ENCODE measurements at places on chromosomes 11 and 22.

- DNase-seq, result no peak
Measured at GRCh38 chr11:1546077-1546535, 26.0 kb downstream of the DUSP8 start.

- no peak for DNase-seq
Measured at GRCh38 chr11:62905296-62905695, 15.9 kb downstream of the CHRM1 start.

DNA sequence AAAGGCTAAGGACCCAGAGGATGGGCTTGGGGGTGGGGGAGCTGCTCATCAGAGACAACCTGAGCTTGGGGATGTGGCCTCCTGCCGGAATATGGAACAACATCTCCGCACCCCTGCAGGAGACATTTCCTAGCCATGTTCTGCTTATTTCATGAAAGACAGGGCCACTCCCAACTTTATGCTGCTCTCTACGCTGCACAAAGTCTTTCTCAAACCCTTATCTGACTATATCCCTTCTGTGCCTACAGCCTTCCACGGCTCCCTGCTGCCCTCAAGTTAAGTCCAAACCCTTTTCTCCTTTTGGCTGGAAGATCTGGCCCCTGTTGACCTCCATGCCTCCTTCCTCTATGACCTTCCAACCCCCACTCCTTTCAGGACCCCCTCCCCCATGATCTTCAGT lies 562.0 kb downstream of the MN1 start:
- DNase-seq, result no peak

GRCh38 chr11:127875131-127875530 lies 712.2 kb downstream of the ETS1 start:
- no peak for DNase-seq

DNA sequence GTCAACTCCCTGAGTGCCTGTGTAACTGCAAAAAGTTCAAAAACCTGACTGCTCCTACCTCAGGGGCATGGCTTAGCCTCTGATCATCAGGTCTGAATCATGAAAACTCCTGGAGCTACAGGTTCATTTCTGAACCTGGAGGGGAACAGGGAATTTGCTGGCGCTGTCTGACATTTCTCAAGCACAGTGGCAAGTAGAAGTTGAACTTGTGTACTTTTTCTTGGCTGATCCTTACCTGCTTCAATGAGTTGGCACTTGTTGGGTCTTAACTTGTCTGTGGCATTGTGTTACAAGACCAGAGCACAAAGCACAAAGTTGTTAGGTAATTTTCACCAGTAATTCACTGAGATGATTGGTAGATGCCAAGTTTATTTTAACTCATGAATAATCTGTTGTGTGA lies 3.3 kb downstream of the TMEM109 start:
- DNase-seq, result no peak

DNA sequence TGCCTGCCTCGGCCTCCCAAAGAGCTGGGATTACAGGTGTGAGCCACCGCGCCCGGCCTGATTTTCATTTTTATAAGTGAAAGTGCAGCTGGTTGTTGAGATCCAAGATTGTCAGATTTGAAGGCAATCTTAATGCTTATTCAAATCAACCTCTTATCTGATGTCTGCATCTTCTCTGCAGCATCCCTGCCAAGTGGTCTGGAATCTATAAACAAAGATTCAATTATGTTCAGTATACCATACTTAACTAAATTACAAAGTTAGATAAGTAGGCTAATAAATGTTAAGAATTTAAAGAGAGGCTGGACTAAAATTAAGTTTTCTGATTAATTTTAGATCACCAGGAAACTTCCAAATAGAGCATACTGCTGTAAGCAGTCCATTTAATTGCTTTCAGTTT lies 53.8 kb downstream of the POLD3 start:
- no peak for DNase-seq

GRCh38 chr11:65865550-65866172 lies 5.4 kb downstream of the MUS81 start:
- DNase-seq, result no peak

DNA sequence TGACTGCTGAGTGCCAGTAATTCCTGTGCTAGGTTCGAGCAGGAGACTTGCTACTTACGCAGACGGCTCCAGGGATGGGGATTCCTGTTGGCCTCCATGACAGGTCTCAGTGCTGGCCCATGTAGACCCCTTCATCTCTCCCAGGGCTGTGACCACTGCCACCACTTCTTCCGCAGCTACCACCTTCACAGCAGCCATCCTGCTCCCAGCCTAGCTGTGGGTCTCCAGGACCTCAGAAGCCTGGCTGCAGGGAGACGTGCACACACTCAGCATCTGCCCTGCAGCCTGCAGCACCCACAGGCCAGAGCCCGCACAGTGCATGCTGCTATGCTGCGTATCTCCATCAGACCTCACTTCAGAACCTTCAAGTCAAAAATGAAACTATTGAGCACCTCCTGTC lies 1503.9 kb downstream of the BRD1 start:
- DNase-seq, result no peak

GRCh38 chr11:26127336-26127735 lies 204.6 kb upstream of the ANO3 start:
- DNase-seq, result no peak

GRCh38 chr11:64864135-64864472 lies 14.3 kb downstream of the EHD1 start:
- DNase-seq, result no peak

DNA sequence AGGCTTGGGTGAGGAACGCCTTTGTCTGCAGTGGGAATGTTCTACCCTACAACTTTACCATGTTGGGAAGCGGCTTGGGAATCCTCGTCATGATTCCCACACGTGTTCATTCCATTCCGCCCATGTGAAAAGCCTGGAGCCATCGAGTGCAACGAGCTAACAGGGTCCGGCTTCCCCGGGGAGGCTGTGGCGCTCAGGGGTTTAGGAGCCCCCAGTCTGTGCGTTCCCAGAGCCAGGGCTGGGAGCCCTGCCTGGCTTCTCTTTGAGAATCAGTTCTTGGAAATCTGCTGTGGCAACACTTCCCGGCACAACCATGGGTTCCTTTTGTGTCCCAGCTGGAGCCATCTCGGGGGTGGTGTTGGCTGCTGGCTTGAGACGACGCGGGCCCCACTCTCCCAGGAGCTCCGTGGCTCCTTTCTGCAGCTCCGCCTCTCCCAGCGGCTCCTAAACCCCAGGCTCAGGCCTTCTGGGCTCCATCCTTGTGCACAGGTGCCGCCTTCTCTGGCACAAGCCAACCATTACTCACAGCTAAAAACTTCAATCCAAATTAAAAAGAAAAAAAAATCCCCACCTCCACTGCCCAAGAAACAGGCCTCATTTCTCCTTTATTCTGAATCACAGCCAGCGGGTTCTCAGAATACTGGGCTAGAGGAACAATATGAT lies 18.7 kb upstream of the PPFIA1 start:
- no peak for DNase-seq

DNA sequence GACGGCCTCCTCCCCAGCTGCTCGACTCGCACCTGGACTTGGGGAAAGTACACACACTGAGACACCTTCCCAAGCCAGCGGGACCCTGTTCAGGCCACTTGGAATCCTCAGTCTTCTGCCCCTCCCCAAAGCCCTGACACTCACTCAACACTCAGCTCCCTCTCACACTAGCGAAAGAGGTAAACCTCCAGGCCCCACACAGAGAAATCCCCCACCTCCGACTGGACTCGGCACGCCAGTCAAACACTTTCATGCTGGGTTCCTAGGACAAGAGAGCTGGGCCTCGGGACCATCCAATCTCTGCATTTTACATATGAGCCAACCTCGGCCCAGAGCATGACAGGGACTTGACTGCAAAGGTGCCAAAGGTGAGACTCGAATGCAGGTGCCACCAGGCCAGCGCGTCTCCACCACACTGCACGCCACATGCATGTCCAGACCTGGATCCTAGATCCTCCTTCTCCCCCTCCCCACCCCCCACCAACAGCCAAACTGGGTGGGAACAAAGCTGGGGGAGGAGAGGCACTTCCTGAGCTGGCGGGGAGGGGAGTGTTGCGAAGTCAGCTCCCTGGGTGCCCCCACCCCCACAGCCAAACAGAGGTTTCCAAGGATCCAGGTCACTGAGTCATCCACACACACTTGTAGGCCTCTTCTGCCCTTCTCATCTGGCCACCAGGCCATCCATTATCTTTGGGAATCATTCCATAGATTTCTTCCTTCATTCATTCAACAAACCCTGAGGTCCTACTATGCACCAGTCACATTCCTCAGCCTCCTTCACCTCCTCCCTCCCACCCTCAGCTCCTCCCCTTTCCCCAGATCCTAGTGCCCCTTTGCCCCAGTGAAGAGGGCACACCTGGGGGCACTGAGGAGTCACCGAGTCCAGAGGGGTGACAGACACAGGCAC lies 10.7 kb upstream of the CD5 start:
- DNase-seq, result peak; percentile 56

- peak; percentile 4 for DNase-seq
Measured at GRCh38 chr11:130478881-130479280, 30.4 kb downstream of the ADAMTS15 start.

- DNase-seq, result peak; percentile 82
Measured at GRCh38 chr22:24437741-24438328, 10.4 kb downstream of the ADORA2A start.

- DNase-seq, result no peak
Measured at GRCh38 chr11:62713343-62713742, 5.9 kb downstream of the GNG3 start.

DNA sequence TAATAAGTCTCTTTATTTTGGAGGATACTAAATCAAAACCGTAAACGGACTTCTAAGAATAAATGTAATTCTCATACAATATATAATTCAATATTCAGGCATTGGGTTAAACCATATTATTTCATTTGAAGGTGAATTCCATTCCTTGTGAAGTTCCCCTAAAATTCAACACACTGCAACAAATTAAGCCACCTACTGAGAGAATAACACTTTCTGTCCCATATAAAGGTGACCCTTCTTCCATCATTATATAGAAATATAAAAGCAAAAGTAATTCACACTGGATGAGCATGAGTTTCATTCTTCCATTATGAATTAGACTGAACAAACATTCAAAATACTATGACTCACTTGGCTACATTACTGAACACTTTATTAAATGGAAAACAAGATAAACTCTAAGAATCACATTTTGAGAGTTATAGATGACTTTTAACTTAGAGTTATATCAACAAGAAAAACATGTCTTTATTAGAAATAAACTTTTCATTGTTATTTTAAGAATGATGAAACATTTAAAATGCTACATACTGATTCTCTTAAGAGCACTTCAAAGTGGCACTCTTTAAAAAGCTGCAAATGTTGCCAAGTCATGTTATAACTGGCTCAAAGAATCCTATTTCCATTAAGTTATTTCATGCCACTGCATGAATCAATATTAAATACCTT lies 2.8 kb downstream of the SESN3 start:
- no peak for DNase-seq

GRCh38 chr11:8082391-8083087 lies 1.5 kb downstream of the TUB start:
- no peak for DNase-seq

- DNase-seq, result no peak
Measured at GRCh38 chr11:103602840-103603239, 433.6 kb upstream of the DDI1 start.

DNA sequence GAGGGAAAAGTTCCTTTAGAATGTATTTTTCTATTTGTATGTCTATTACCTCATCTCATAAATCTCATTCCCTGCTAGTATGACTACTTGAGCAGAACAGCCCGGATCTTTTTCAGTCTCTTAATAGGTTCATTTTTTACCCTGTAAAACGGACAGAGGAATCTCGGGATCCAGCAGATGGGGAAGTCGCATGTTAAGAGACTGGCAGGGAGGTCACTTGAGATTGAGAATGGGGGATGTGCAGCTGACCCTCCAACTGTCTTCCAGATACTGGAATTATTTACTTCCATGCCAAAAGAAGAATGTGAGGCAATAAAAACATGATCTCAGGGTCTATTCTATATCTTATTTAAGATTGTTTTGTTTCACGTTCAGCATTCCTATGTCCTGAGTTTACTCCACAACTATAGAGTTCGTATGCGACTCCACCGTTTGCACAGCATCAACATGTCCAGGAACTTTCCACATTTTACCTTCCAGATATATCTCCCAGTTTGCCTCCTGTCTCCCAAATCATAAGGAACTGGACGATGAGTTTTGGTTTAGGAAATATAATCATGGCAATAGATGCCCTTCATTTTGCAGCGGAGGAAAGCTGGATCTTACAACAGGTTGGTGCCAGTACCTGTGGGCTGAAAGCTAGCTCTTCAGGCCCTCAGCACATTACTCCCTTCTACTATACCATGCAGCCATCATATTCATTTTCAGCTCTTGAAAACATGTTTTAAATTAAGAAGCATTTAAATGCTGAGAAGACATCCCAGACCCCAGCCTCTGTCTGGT lies 181.5 kb downstream of the MAML2 start:
- DNase-seq, result no peak

DNA sequence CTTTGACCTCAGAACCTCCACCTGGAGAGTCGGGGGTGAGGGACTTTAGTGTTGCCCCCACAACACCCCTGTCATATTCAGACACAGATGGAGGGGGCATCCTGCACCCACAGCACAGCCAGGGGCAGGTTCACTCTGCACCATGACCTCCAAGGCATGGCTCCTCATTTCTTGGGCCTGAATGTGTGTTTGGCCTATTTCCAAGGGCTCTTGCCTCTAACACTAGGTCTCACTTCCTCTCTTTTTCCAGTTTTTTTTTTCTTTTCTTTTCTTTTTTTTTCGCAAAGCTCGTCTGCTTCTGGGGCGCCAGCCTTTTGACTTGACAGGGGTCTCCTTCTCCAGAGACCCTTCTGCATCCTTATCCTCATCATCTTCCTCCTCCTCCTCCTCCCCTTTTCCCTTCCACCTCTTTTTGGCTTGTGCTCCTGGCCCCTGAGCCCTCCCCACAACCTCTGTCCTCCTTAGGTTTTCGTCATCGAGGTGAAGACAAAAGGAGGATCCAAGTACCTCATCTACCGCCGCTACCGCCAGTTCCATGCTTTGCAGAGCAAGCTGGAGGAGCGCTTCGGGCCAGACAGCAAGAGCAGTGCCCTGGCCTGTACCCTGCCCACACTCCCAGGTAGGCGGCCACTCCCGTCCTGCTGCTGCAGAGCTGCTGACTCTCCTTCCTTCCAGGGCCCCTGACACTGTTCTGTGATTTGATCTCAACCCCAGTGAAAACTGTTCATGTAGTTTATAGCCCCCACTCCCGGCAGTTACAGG lies 3.8 kb downstream of the NCF4 start:
- DNase-seq, result no peak

GRCh38 chr11:14081581-14082231 lies 119.2 kb downstream of the SPON1 start:
- no peak for DNase-seq

- peak; percentile 34 for DNase-seq
Measured at GRCh38 chr11:21511835-21512440, 680.9 kb upstream of the ANO5 start.

GRCh38 chr11:66566221-66566620 lies 2.2 kb downstream of the CTSF start:
- no peak for DNase-seq

DNA sequence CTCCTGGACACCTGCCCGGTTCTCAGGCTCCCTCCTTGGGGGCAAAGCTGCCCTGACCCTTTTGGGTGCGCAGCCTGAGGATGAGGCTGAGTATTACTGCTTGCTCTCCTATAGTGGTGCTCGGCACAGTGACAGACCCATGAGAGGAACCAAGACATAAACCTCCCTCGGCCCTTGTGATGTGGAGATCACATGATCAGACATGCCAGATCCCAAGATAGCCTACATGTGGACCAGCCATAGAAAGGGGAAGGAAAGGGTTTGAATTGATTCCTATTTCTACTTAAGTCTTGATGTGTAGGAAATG lies 125.3 kb downstream of the VPREB1 start:
- no peak for DNase-seq

All from GM13977 (cell line).